ENCODE measurements at places on chromosomes 5 and 9.

- no peak for DNase-seq
- no peaks in the 10 kb centered on the region for H3K4me1 ChIP-seq
- no peak overlapping the region for H3K27ac ChIP-seq
- H3K27me3 ChIP-seq = no peaks in the 10 kb centered on the region
Observed at GRCh38 chr9:131329241-131329641, 39.7 kb downstream of the PLPP7 start.

- peaks cover 32% of the 10 kb centered on the region for H3K4me1 ChIP-seq
- DNase-seq = no peak
- no peaks in the 10 kb centered on the region for H3K27me3 ChIP-seq
- no peak overlapping the region for H3K4me3 ChIP-seq
- H3K36me3 ChIP-seq = peaks cover 100% of the 10 kb centered on the region
- peak overlapping the region; percentile 73 for H3K27ac ChIP-seq
Observed at GRCh38 chr5:150021491-150022157, 21.1 kb downstream of the HMGXB3 start.

DNA sequence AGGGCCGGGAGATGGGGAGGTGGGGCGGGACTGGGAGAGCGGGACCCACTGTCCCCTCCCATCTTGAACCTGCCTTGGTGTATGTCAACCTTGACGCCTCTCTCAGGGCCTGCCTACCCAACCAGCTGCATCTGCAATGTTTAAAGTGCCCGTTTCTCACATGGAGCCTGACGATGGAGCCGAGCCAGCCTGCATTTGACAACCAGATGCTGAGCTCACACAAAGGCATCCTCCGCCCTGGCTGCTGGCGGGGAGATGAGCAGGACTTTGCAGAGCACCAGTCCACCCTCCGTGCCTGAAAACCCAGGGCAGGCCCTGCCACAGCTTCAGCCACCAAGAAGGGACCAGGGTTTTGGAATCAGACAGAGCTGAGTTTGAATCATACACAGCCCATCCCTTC is 141.1 kb upstream of the SMIM23 start:
- H3K36me3 ChIP-seq = no peaks in the 10 kb centered on the region
- no peak overlapping the region for H3K4me3 ChIP-seq
- H3K27me3 ChIP-seq = peaks cover 8% of the 10 kb centered on the region

DNA sequence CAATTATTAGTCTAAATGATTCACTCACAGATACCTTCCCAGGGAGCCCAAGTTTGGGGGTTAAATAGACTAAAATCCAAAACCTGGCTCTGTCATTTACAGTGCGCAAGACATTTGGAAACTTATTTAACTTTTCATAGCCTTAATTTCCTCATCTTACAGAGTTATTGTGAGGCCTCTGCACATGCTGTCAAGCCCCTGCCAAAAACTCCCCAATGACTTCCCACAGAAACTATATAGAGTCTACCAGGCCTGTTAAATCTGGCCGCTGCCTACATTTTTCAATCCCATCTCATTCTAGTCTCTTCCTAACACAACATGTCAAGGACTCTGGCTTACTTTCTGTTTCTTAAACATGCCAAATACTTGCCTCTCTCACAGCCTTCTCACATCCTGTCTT is 412.5 kb downstream of the ELAVL2 start:
- no peak for DNase-seq
- no peaks in the 10 kb centered on the region for H3K27me3 ChIP-seq
- H3K4me3 ChIP-seq = no peak overlapping the region
- H3K36me3 ChIP-seq = no peaks in the 10 kb centered on the region
- H3K27ac ChIP-seq = no peak overlapping the region

DNA sequence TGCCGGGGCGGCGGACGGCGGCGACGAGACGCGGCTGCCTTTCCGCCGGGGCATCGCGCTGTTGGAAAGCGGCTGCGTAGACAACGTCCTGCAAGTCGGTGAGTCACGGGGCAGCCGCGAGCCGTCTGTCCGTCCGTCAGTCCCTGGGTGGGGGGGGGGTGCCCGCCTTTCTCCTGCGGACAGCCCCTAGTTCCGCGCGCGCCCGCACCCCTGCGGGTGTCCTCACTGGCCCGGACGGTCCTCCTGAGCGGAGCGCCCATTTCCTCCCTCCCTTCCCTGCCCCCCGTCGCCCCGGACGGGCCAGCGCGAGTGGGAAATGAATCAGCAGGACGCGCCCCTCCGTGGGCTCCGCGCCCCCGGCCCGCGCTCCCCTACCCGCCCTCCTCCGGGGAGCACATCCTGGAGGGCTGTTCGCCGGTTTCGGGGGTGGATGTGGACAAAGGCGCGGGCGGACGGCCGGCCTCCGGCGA is 828 bp downstream of the ZSWIM6 start:
- H3K4me3 ChIP-seq = peak overlapping the region; percentile 83
- peaks cover 16% of the 10 kb centered on the region for H3K27me3 ChIP-seq
- peaks cover 15% of the 10 kb centered on the region for H3K36me3 ChIP-seq

GRCh38 chr5:163033656-163034055 is 403.7 kb upstream of the CCNG1 start:
- no peak for DNase-seq
- no peaks in the 10 kb centered on the region for H3K36me3 ChIP-seq
- no peaks in the 10 kb centered on the region for H3K27me3 ChIP-seq

DNA sequence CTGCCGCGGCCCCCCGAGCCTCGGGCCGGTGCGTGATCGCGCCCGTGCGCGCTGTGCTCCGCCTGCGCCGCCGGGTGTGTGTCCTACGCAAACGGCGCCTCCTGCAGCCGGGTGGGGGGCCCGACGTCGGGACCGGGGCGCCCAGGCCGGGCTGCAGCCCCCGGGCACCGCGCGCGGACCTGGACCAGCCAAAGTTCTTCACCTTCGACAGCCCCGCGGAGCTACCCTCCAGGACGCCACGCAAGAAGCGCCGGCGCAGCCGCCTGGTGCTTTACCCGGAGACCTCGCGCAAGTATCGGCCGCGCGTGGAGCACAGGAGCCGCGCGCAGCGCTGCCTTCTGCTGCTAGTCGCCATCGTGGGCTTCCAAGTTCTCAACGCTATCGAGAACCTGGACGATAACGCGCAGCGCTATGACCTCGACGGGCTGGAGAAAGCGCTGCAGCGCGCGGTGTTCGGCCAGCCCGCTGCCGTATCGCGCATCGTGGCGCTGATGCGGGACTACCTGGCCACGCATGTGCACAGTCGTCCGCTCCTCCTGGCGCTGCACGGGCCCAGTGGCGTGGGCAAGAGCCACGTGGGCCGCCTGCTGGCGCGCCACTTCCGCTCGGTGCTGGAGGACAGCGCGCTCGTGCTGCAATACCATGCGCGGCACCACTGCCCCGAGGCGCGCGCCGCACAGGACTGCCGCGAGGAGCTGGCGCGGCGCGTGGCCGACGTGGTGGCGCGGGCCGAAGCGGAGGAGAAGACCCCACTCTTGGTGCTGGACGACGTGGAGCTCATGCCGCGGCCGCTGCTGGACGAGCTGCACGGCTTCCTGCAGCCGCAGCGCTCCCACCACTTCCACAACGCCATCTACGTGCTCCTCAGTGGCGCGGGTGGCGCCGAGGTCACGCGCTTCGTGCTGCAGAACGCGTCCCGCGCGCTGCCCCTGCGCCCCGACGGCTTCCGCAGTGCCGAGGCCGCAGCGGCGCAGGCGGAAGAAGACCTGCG is 1.5 kb downstream of the TOR4A start:
- no peak overlapping the region for H3K4me3 ChIP-seq
- peaks cover 7% of the 10 kb centered on the region for H3K36me3 ChIP-seq
- DNase-seq = no peak
- peaks cover 20% of the 10 kb centered on the region for H3K27me3 ChIP-seq

DNA sequence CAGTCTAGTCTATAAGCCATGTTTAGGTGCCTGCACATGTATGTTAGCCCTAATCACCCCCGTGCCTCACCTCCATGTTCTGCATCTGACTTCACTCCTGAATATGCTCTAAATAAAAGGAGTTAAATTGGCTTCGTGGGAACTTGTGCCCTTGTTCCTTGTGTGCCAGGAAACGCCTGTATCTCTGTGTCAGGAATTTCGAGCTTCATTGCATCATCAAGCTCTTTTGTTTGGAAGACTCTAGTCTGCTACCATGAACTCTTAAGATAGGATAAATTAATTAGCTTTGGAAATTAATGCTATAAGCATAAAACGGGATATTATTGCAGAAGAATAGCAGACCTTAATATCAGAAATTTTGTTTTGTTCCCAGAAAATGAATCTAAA is 99.2 kb downstream of the ADCY2 start:
- no peak overlapping the region for H3K27ac ChIP-seq
- no peak overlapping the region for H3K4me3 ChIP-seq
- no peaks in the 10 kb centered on the region for H3K4me1 ChIP-seq
- no peak for DNase-seq
- no peaks in the 10 kb centered on the region for H3K36me3 ChIP-seq
- H3K27me3 ChIP-seq = no peaks in the 10 kb centered on the region

DNA sequence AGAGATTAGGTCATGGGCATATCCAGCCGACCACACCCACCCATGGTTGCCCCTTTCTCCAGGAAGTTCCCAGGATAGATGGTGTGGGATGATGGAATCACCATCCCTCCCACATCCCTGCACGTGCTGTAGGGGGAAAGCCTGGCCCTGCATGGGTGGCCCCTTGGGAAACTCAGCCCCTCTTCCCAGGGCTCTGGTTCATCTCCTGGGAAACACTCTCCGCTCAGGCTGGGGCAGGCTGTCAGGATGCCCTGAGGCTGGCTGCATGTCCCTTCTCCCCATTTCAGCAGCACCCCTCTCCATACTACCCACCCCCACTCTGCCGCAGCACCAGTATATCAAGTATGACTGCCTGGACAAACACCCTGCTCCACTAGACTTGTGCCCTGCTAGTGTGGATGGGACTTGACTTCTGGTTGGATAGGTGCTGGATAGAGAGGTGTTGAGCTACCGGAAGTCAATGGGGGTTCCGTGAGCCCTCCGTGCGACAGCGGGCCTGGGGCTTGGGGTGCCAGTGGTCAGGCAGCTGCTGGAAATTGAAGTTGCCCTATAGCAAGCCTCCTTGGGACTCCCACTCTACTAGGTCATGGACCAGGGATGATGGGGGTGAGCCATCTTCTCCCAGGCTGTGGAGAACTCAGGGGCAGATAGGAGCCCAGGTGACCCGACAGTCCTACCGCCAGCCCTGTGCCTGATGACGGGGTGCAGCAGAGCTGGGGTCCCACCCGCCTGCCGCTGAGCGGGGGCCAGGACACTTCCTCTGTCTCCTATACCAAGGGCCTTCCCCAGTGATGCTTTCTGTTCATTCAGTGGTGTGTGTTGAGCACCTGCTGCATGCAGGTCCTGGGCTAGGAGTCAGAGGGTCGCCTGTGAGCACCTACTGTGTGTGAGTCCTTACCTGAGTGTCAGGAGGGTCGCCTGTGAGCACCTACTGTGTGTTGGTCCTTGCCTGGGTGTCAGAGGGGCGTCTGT is 69.4 kb upstream of the COL5A1 start:
- no peak overlapping the region for H3K4me3 ChIP-seq
- H3K4me1 ChIP-seq = no peaks in the 10 kb centered on the region
- DNase-seq = peak; percentile 30
- H3K27ac ChIP-seq = no peak overlapping the region
- H3K27me3 ChIP-seq = peaks cover 5% of the 10 kb centered on the region
- H3K36me3 ChIP-seq = no peaks in the 10 kb centered on the region

GRCh38 chr9:93094658-93095204 is 1.3 kb upstream of the CARD19 start:
- peak overlapping the region; percentile 76 for H3K4me3 ChIP-seq
- peaks cover 80% of the 10 kb centered on the region for H3K4me1 ChIP-seq
- peaks cover 26% of the 10 kb centered on the region for H3K36me3 ChIP-seq
- H3K27ac ChIP-seq = peak overlapping the region; percentile 97
- DNase-seq = no peak
- no peaks in the 10 kb centered on the region for H3K27me3 ChIP-seq

GRCh38 chr5:172725273-172725672 is 45.7 kb downstream of the DUSP1 start:
- no peak overlapping the region for H3K4me3 ChIP-seq
- H3K27ac ChIP-seq = no peak overlapping the region
- DNase-seq = no peak
- H3K36me3 ChIP-seq = no peaks in the 10 kb centered on the region
- no peaks in the 10 kb centered on the region for H3K27me3 ChIP-seq

GRCh38 chr5:142696379-142696778 is 10.5 kb upstream of the FGF1 start:
- H3K27ac ChIP-seq = no peak overlapping the region
- H3K27me3 ChIP-seq = no peaks in the 10 kb centered on the region
- DNase-seq = no peak

DNA sequence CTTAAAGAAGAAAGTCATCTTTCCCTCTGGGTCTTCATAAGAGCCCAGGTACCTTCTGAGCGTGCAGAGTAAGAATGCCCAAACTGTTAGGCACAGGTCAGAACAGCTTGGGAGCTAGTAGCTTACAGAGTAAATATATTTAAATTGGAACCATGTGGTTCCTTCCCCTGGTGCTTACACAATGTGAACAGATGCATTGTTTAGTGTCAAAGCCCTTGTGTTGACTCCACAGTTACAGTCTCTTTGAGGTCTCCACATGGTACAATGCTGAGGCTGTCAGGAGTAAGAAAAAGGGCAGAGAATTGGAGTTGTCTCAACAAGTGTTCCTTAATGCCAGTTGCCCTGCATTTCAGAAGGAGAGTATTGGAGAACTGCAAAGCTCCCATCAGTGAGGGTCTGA is 188.5 kb downstream of the PAPPA start:
- no peak overlapping the region for H3K27ac ChIP-seq
- peaks cover 7% of the 10 kb centered on the region for H3K27me3 ChIP-seq
- H3K36me3 ChIP-seq = no peaks in the 10 kb centered on the region
- H3K4me1 ChIP-seq = no peaks in the 10 kb centered on the region

GRCh38 chr9:78325343-78325742 is 28.4 kb downstream of the PSAT1 start:
- no peak for DNase-seq
- no peak overlapping the region for H3K4me3 ChIP-seq
- peaks cover 93% of the 10 kb centered on the region for H3K36me3 ChIP-seq
- H3K27me3 ChIP-seq = no peaks in the 10 kb centered on the region
- H3K4me1 ChIP-seq = no peaks in the 10 kb centered on the region

DNA sequence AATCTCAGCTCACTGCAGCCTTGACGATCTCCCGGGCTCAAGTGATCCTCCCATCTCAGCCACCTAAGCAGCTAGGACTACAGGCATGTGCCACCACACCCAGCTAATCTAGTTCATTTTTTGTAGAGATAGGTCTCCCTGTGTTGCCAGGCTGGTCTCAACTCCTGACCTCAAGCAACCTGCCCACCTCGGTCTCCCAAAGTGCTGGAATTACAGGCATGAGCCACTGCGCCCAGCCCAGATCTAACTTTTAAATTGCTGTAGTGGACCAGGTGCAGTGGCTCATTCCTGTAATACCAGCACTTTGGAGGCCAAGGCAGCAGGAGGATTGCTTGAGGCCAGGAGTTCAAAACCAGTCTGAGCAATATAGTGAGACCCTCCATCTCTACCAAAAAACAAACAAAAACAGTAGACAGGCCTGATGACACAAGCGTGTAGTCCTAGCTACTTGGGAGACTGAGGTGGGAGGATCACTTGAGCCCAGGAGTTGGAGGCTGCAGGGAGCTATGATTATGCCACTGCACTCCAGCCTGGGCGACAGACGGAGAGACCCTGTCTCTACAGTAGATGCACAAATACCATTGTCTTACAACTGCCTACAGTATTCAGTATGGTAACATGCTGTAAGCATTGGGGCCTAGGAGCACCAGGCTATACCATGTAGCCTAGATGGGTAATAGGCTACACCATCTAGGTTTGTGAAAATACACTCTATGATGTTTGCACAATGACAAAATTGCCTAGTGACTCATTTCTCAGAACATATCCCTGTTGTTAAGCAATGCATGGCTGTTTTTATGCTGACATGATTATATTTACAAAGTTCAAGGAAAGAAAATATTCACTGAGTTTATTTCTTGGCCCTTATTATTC is 1.5 kb upstream of the SIT1 start:
- peaks cover 4% of the 10 kb centered on the region for H3K36me3 ChIP-seq
- no peak for DNase-seq
- H3K27ac ChIP-seq = peak overlapping the region; percentile 63
- peak overlapping the region; percentile 85 for H3K4me3 ChIP-seq
- H3K27me3 ChIP-seq = no peaks in the 10 kb centered on the region
